Suprapubic skin (tissue), 4 donors: ENCODE measurements at places on chromosomes 16 and 17.

DNA sequence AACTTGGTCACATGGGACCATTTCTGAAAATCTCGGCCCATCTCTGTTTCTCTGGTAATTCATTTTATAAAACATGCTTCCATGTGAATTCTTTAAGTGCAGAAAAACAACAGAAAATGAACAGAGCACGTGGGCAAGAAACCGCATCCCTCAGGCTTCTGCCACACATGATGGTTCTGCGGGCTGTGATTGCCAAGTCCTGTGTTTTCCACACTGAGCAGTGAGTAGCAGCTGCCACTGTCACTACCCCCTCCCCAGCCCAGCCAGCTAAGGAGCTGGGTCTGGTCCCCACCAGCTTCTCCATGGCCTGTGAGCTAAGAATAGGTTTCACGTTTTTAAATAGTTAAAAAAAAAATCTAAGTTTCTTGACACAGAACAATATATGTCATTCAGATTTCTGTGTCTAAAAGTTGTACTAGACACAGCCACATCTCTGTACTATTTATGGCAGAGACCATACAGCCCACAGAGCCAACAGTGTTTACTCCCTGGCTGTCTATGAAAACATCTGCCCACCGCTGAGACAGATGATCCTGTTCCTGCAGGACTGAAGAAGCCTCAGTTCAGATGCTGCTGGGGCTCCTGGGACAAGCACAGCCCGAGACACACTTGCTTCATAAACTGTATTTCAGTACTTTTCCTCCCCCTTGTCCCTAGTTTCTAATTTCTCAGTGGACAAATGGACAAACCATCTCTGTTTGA lies 41.5 kb downstream of the USP22 start:
- DNase-seq, result no peak

DNA sequence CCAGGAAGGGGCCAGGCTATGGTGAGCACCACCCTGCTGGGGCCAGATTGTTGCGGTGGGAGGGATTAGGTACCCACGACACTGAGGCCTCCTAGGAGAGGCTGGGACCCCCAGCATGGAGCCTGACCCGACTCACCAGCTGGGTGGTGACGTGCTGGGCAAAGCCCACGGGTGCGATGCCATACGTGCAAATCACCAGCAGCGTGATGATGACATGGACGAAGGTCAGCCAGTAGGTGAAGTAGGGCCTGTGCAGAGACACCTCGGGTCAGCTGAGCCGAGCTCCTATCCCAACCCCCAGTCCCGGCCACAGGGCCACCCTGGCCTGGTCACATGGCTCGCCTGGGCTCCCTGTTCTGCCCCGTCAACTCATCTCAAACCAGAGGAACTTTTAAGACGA lies 7.5 kb downstream of the AANAT start:
- DNase-seq, result no peak

DNA sequence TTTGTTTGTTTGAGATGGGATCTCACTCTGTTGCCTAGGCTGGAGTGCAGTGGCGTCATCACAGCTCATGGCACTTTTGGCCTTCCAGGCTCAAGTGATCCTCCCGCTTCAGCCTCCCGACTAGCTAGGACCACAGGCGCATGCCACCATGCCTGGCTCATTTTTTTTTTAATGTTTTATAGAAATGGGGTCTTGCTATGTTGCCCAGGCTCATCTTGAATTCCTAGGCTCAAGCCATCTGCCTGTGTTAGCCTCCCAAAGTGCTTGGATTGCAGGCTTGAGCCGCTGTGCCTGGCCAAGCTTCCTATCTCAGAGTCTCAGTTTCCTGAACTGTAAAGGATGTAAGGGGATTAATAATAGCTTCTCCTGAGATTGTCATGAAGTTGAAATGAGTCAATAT lies 8.0 kb downstream of the SBK1 start:
- no peak for DNase-seq

GRCh38 chr16:77433146-77433545 lies 1.7 kb downstream of the ADAMTS18 start:
- no peak for DNase-seq

- peak; percentile 88 for DNase-seq
Observed at GRCh38 chr17:67289181-67289876, 44.3 kb upstream of the HELZ start.

- DNase-seq, result no peak
Observed at GRCh38 chr16:23962001-23962400, 126.2 kb downstream of the PRKCB start.

GRCh38 chr16:88597856-88598491 lies 27.8 kb downstream of the ZC3H18 start:
- no peak for DNase-seq

GRCh38 chr17:28216052-28216451 lies 102.9 kb upstream of the TMEM97 start:
- DNase-seq, result no peak

DNA sequence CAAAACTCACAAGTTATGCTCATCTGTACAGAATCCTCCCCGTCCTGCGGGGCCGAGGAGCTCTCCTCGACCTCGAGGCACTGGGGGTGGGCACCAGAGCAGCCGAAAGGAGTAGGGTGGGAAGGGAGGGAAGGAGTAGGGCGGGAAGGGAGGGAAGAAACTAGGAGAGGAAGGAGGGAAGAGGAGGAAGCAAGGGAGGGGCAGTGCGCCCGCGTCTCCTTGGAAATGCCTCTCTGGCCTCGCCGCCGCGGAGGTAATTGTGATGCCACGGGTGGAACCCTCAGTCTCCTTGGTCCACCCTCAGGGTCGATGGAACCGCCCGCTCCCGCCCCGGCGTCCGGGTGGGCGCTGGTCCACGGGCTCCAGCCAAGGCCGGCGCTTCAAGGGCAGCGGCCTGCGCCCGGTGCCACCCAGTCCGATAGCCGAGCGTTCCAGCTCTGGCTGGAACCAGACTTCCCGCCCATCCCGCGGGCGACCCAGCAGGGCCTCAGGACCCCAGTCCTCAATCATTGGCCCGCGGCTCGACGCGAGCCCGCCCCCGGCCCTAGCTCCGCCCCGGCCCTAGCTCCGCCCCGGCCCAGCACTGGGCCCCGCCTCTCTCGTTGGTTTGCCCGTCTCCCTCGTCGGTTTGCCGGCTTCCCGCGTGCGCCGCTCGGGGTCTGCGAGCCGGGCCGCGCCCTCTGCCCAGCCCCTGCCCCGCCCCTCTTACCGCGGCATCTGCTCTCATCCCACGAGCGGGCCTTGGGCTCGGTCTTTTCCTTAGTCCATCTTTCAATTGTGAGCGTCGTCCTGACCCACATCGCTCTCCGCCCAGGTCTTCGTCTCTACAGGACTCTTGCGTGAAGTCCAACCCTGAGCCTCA lies 596 bp downstream of the PROCA1 start:
- DNase-seq, result peak; percentile 91
